Vagina (tissue), 2 donors: ENCODE measurements at places on chromosomes 6 and 20.

GRCh38 chr6:163776906-163777686, 362.6 kb downstream of the QKI start:
- DNase-seq, result no peak
- H3K36me3 ChIP-seq, result no peaks in the 10 kb centered on the region
- no peaks in the 10 kb centered on the region for H3K27me3 ChIP-seq
- H3K4me1 ChIP-seq, result no peaks in the 10 kb centered on the region

DNA sequence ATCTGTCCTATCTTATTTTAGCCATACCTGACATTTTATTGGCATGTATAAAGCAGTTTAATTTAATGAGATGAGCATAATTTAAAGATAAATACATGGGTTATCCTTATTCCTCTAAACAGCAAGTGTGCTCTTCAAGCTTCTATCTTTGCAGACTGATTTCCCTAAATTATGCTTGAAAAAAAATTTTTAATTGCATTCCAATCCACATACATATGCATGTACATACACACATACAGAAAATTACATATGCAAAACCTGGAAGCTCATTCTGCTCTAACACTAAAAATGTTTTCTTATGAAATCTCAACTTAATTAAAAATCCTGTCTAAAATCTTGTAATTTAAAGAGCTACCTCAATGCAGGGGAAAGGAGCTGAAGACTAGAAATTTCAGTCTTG, 35.3 kb downstream of the FKBP1C start:
- H3K27me3 ChIP-seq, result no peaks in the 10 kb centered on the region
- no peak overlapping the region for H3K4me3 ChIP-seq
- no peaks in the 10 kb centered on the region for H3K4me1 ChIP-seq
- H3K36me3 ChIP-seq, result no peaks in the 10 kb centered on the region

DNA sequence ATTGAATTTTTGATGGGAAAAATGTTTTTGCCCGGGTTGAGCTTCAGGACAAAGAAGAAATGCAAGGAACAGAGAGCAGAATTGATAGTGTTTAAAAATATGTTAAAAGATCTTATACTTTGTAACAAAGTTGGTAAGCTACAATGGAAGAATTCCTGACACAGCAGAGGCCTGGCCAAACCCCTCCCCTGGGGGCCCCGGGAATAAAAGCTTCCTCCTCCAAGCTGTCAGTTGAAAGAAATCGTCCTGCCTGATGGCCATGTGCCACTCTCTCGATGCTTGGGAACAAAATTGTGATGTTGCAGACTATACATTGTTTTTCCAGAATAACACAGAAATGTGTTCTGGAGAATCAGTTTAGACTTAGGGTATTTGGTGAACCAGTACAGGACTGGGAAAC, 14.2 kb upstream of the TOX2 start:
- H3K27ac ChIP-seq, result no peak overlapping the region
- peaks cover 15% of the 10 kb centered on the region for H3K4me1 ChIP-seq
- no peaks in the 10 kb centered on the region for H3K27me3 ChIP-seq
- H3K4me3 ChIP-seq, result no peak overlapping the region

GRCh38 chr6:32941214-32941768, 463 bp upstream of the HLA-DMB start:
- H3K4me3 ChIP-seq, result peak overlapping the region; percentile 35
- DNase-seq, result no peak
- H3K4me1 ChIP-seq, result no peaks in the 10 kb centered on the region

DNA sequence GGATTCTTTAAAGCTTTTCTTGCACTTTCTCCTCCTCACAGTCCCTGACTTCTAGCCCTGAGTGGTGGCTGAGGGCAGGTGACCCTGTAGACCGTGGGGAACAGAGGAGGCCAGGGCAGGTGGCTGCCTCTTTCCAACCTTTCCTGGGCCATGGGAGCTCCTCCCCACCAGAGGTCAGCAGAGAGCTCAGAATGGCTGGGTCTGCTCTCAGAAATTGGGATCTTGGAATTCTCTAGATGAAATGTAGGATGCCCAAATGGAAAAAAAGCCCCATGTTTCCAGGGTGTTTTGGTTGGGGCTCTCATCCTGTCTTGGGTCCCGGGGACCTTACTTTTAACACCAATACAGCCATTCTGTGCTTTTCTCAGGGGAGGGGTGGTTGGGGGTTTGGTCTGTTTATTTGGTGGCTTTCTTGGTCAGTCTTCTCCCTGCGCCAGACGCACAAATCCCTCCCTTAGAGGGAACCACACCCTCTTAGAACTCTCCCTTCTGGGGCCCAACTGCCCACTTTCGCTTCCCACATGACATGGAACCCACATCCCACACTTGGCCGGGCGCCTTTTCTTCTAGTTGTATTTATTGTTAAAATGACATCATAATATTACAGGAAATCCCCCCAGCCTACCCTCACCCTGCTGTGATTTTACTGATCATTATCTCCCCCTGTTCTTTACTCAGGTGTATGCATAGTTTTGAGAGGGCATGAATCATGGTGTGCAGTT, 17.9 kb downstream of the GNAS start:
- no peak overlapping the region for H3K4me3 ChIP-seq
- no peaks in the 10 kb centered on the region for H3K27me3 ChIP-seq
- peak; percentile 74 for DNase-seq

- DNase-seq, result no peak
- H3K4me3 ChIP-seq, result no peak overlapping the region
Observed at GRCh38 chr6:36020154-36020553, 4.3 kb downstream of the SLC26A8 start.

GRCh38 chr6:84123186-84123585, 89.6 kb downstream of the MRAP2 start:
- H3K36me3 ChIP-seq, result no peaks in the 10 kb centered on the region
- no peak for DNase-seq
- no peak overlapping the region for H3K4me3 ChIP-seq
- no peaks in the 10 kb centered on the region for H3K4me1 ChIP-seq
- H3K27me3 ChIP-seq, result no peaks in the 10 kb centered on the region

DNA sequence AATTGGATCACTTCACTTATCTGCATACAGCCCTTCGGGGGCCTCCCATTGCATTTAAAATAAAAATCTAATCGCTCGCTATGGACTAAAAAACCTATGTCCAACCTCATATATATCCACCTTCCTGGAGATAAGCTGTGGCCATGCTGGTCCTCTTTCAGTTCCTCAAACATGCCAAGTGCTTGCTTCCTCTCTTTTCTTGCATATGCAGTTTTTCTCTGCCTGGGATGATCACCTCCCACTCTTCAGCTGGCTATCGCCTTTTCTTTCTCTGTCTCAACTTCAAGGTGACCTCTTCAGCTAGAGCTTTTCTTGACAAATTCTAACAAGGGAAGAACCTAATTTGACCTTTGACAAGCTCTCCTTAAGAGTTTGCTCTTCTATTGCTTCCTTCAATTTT, 5.6 kb upstream of the TFB1M start:
- H3K36me3 ChIP-seq, result no peaks in the 10 kb centered on the region
- no peak overlapping the region for H3K4me3 ChIP-seq
- H3K4me1 ChIP-seq, result no peaks in the 10 kb centered on the region

GRCh38 chr6:140069576-140069975, 695.1 kb upstream of the CITED2 start:
- H3K4me1 ChIP-seq, result peaks cover 20% of the 10 kb centered on the region
- H3K27ac ChIP-seq, result no peak overlapping the region
- DNase-seq, result no peak
- no peaks in the 10 kb centered on the region for H3K36me3 ChIP-seq
- no peaks in the 10 kb centered on the region for H3K27me3 ChIP-seq

GRCh38 chr6:169370666-169371343, 117.2 kb upstream of the THBS2 start:
- no peaks in the 10 kb centered on the region for H3K4me1 ChIP-seq
- no peak for DNase-seq
- H3K36me3 ChIP-seq, result no peaks in the 10 kb centered on the region
- no peaks in the 10 kb centered on the region for H3K27me3 ChIP-seq
- H3K27ac ChIP-seq, result no peak overlapping the region

DNA sequence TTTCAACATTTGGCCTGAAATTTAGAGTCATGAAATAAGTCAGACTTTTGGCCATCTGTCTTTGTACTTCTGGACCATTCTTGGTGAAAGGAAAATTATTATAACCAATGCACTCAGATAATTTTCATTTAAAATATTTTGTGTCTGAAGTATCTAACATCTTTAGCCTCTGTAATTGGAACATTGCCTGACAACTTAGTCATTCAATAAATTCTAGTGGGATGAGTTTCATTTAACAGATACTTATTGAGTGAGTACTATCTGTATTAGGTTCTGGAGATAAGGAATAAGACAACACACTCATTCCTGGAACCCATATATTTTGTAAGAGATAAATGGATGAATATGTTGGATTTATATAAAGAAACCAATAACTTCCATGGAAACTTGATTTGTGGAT, 536.0 kb downstream of the BCKDHB start:
- H3K4me3 ChIP-seq, result no peak overlapping the region
- no peak overlapping the region for H3K27ac ChIP-seq
- no peak for DNase-seq
- H3K4me1 ChIP-seq, result peaks cover 5% of the 10 kb centered on the region
- no peaks in the 10 kb centered on the region for H3K36me3 ChIP-seq

- H3K4me3 ChIP-seq, result no peak overlapping the region
- no peak overlapping the region for H3K27ac ChIP-seq
- no peaks in the 10 kb centered on the region for H3K36me3 ChIP-seq
- no peaks in the 10 kb centered on the region for H3K4me1 ChIP-seq
Observed at GRCh38 chr6:98027898-98028297, 744.9 kb upstream of the MMS22L start.

- no peaks in the 10 kb centered on the region for H3K36me3 ChIP-seq
- no peaks in the 10 kb centered on the region for H3K4me1 ChIP-seq
- DNase-seq, result no peak
- no peak overlapping the region for H3K4me3 ChIP-seq
- H3K27ac ChIP-seq, result no peak overlapping the region
Observed at GRCh38 chr6:16006681-16007080, 122.2 kb upstream of the MYLIP start.

- H3K4me1 ChIP-seq, result peaks cover 46% of the 10 kb centered on the region
- H3K27me3 ChIP-seq, result no peaks in the 10 kb centered on the region
- DNase-seq, result no peak
- no peak overlapping the region for H3K4me3 ChIP-seq
- H3K27ac ChIP-seq, result no peak overlapping the region
Observed at GRCh38 chr6:100877851-100878250, 3.3 kb downstream of the ASCC3 start.

DNA sequence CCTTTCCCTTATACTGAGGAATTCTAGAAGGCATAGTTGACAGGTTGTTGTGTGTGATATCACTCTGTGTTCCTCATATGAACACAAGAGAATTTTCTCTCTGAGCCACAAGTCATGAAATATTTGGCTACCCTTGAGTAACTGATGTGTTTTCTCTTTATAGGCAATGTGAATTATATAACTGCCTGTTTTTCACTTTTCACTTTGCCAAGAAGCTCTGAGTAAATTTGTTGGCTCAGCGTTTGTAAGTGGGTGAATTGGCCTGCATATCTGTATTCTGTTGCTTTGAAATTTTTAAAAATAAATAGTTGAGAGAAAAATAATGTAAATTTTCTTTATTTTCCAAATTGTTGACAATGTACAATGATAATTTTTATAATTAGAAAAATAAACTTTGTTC, 5.2 kb upstream of the BTBD9 start:
- no peaks in the 10 kb centered on the region for H3K27me3 ChIP-seq
- H3K27ac ChIP-seq, result no peak overlapping the region
- no peak for DNase-seq
- peaks cover 16% of the 10 kb centered on the region for H3K4me1 ChIP-seq
- no peak overlapping the region for H3K4me3 ChIP-seq
- H3K36me3 ChIP-seq, result no peaks in the 10 kb centered on the region

GRCh38 chr6:113731541-113731940, 125.6 kb upstream of the MARCKS start:
- no peak overlapping the region for H3K4me3 ChIP-seq
- H3K36me3 ChIP-seq, result no peaks in the 10 kb centered on the region
- DNase-seq, result no peak
- peaks cover 11% of the 10 kb centered on the region for H3K4me1 ChIP-seq
- H3K27me3 ChIP-seq, result no peaks in the 10 kb centered on the region

DNA sequence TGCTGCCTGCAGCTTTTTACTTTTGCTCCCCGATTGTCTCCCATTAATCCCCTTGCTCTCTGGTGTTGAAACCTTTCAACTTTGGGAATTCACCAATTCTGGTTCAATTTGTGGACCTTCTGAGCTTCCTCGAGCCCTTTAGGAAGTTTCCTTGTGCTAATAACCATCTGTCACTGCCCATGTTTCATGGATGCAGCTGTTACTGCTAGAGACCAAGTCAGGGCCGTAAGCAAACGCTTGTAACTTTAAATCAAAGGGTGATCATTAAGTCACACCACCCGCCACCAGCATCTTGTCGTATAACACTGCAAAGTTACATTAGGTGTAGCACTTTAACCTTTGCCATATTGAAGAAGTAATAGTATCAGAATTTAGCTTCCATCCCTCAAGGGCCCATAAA, 268.3 kb upstream of the SASH1 start:
- H3K27me3 ChIP-seq, result no peaks in the 10 kb centered on the region
- no peaks in the 10 kb centered on the region for H3K36me3 ChIP-seq
- no peak overlapping the region for H3K27ac ChIP-seq
- no peak for DNase-seq
- no peaks in the 10 kb centered on the region for H3K4me1 ChIP-seq
- H3K4me3 ChIP-seq, result no peak overlapping the region

- H3K4me3 ChIP-seq, result no peak overlapping the region
- H3K4me1 ChIP-seq, result peaks cover 16% of the 10 kb centered on the region
- H3K27ac ChIP-seq, result no peak overlapping the region
Observed at GRCh38 chr6:87723170-87724078, 21.4 kb upstream of the AKIRIN2 start.
